ENCODE measurements at places on chromosomes 7 and 10.

DNA sequence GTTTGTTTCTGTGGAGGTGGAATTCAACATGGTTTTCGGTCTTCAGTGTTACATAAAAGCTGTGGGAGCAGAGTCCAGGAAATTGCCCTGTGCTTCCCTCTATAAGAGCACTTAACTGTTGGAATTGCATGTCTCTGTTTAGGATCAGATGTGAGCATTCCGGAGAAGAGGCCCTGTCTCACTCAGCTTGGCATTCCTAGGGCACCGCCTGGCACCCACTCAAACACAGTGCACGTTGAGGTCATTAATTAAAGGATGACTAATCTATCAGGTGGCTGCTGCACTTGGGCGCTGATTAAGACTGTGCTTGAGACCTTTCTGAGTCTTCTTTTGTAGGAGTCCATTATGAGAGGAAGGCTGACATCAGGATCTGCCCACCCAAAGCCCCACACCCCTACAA is 82.8 kb upstream of the VIPR2 start:
- DNase-seq = no peak

DNA sequence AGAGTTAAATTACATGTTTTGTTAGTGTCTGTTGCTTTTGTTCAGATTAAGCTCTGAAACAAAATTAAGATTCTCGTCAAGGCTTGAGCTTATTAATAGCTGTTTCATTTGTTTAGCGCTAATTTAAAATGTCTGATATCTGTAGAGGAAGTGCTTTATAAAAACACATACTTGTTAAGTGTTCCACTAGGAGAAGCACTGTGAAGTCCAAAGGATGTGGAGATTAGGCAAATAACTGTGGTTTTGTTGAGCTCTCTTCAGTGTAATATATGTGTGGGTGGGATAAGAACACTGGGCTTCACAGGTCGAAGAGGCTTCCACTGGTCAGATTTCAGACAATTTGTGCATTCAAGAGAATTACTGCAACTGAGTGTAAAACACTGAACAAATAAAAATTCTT is 242.0 kb downstream of the AUTS2 start:
- no peak for DNase-seq

DNA sequence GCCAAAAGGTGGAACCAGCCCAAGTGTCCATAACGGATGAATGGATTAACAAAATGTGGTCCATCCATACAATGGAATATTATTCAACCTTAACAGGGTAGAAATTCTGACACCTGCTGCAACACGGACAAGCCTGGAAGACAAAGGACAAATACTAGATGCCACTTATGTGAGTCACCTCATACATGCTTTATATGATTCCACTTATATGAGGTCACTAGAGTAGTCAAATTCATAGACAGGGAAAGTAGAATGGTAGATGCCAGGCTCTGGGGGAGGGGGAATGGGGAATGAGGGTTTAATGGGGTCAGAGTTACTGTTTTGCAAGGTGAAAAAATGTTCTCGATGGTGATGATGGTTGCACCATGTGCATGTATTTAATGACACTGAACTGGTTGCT is 34.0 kb upstream of the CYTH3 start:
- DNase-seq = no peak

DNA sequence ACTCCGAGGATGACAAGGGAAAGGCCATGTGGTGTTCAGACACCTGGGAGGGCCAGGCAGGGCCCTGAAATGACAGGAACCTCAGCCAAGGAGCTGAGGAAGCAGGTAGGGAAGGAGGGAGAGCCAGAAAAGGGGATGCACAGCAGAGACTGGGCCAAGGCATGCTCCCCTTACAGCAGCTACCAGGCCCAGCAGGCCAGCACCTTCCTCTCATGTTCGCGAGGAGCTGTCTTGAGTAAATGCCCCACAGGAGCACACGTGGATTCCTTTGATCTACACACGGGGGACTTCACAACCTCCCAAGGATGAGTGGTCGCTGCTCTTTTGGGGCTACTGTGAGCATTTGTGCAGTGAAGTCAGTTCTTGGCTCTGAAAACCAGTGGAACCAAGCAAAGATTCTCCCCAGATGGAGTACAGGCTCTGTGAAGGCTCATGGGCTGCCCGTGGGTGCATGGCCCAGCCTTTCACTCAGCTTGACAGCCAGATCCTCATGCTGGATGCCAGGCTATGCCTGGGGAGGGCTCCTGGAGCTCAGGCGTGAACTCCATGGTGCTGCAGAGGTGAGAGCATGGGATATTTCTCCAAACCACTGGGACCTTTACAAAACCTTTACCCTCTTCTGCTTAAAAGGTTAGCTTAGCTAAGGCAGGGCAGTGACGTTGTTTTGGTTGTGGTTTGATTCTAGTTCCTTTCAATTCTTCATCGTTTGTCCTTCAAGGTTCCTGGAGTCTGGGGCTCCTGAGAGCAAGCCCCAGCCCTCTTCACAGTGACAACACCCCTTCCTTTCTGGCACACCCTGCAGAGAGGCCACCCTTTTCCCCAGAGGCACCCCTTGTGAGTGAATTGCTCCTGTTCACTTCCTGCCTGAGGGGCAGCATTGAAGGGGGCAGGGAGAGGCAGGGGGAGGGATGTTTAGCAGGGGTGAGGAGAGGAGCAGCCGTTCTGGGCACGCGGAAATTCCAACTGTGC is 74.2 kb upstream of the ZPBP start:
- no peak for DNase-seq

GRCh38 chr10:8418631-8419030 is 364.1 kb downstream of the GATA3 start:
- DNase-seq = no peak

DNA sequence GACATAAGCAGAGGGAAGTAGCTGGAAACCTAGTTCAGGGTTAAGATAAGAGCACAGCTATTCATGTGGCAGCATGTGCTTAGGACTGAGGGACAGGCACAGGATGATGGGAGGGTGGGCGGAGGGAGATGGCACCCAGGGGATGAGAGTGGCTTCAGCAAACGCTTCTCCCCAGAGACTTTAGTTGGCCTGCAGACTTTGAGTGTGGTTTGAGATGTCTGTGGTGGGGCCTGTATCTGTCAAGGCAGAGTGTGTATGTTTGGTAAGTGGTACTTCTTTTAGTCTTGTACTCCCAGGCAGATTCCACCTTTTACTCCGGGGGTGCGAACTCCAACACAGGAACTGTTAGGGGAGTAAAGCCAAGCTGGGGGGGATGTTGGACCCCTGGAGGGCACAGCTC is 88.9 kb downstream of the WDFY4 start:
- no peak for DNase-seq

DNA sequence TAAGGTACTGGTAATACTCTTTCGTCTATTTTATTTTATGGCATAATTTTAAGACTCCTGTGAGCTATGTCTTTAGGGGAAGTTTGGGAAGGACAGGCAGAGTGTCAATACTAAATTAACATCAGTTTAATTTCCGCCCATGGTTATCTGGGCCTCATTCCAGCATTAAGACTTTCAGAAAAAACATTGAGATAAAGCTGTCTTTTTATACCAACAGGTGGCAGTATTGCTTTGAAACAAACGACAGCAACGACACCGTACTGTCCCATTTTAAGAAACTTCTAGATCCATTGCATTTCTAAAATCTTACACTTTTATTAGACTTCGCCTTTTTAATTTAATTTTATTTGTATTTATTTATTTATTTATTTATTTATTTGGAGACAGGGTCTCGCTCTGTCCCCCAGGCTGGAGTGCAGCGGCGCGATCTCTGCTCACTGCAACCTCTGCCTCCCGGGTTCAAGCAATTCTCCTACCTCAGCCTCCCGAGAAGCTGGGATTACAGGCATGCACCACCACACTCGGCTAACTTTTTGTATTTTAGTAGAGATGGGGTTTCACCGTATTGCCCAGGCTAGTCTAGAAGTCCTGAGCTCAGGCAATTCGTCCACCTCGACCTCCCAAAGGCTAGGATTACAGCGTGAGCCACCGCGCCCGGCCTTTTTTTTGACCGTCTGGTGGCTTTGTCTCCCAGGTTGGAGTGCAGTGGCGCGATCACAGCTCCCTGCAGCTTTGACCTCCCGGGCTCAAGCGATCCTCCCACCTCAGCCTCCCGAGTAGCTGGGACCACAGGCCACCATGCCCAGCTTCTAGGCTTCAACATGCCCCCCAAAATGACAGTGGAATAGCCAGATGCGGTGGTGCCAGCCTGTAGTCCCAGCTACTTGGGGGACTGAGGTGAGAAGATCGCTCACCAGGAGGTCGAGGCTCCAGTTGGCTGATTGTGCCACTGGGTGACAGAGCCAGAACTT is 78.7 kb upstream of the C1GALT1 start:
- no peak for DNase-seq

GRCh38 chr7:128892521-128893250 is 17.8 kb downstream of the KCP start:
- DNase-seq = no peak

GRCh38 chr7:162632-163297 is 29.6 kb upstream of the FAM20C start:
- no peak for DNase-seq

DNA sequence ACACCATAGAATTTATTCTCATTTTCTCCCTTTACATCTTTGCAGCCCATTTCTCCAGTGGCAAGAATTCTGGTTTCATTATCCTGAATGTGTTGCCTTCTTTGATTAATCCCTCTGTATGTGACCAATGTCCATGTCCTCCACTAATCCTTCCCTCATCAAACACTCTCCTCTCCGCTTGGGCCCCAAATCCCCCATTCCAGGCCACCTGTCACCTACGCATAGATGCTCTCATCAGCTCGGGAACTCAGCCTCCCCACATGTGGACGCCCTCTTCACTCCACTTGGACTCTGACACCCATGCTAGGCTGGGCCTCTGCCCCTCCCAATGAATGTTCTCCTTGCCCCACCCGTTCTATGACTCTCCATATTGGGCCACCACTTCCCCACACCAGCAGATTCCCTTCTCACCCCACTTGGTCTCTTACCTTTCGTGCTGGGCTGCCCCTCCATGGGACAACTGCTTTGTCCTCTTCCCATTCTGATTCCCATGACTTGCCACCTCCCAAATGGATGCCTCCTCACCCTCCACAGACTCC is 18.7 kb upstream of the RBM20 start:
- DNase-seq = no peak

DNA sequence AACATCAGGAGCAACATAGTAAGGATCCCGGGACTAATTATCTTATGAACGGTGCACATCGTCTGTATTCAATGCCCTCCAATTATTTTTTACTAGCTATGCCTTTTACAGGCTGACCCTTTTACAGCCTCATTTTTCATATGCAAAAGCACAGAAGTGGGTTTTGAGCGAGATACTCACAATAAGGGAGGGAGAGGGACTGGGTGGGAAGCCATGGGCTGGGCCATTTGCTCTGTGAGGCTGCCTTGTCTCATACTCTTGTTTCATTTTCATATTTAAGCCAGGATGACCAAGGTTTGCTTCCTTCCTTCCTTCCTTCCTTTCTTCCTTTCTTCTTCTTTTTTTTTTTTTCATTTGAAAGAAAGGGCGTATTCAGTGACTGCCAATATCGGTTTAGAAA is 259.3 kb downstream of the TRIL start:
- DNase-seq = no peak

GRCh38 chr7:140915935-140916555 is 8.7 kb downstream of the BRAF start:
- DNase-seq = no peak

DNA sequence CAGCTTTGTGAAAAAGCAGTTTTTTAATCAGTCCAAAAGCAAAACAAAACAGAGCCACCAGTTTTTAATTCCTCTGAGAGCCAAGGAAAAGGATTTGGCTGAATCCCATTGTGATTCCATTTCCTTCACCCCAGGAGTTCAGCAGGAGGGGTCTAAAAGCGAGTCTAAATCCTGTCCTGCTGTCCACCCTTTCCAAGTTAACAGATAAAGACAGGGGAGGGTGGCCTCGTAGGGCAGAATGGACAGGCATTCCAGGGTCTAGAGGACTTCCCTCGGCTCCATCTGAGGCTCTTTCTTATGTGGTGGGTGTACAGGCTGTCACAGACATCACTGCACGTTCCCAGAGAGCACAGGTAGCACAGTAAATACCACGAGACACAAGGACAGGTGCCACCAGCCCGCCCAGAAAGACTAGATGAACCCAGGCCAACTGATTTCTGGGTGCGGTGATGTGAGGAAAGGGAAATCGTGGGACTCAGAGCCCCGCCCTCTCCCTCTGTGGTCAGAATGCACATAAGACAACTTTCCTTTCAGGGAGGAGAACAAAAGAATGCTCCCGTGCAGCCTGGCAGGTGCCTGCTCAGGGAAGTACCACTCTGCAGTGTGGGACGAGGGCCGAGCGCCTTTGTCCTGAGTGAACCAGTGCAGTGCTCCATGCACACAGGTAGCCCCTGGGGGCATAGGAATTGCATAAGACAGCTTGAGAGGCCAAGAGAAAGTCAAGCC is 119.7 kb downstream of the ABLIM1 start:
- no peak for DNase-seq

GRCh38 chr10:5816170-5816569 is 2.9 kb upstream of the GDI2 start:
- DNase-seq = no peak

GRCh38 chr10:110323503-110323902 is 18.8 kb upstream of the SMNDC1 start:
- DNase-seq = no peak

DNA sequence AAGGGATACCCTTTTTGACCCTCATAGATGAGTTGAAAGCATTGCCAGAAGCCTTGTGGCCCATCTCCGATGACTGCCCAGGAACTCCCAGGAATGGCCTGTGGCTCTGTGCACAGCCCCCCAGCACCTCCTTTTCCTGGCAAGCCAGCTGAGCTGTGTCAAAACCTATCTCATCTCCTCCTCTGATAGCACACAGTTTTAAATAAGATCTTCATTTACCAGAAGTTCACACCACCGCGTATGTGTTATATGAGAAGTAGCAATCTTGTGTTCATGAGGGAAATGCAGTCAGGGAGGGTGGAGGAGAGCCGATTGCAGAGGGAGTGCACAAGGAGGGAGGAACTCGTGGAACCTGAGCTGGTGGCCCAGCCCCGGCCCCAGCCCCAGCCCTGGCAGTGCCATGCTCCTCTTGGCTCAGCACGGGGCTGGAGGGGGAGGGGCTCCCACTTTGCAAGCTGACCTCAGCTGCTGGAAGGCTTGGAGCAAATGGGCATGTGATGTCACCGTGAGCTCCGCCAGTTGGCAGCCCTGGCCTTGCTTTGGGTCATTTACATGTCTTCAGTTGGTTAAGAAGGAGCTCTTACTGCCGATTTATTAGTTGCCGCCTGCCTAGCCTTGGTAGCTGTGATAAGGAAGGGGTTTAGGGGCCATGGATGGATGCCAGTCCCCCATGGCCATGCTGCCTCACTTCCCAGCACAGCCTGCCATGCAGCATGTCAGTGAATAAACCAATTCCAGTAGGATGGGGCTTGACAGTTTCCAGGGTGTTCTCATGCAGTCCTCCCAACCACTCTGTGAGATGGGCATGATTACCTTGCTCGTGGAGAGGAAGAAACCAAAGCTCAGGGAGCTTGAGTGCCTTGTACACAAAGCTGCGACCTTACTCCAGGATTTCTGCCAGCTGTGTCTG is 20.0 kb downstream of the UNC5B start:
- DNase-seq = no peak
